NCI-H446 treated with DMSO at 0.1 percent for 48 hours (cell line): ENCODE measurements at places on chromosomes 3 and 15.

DNA sequence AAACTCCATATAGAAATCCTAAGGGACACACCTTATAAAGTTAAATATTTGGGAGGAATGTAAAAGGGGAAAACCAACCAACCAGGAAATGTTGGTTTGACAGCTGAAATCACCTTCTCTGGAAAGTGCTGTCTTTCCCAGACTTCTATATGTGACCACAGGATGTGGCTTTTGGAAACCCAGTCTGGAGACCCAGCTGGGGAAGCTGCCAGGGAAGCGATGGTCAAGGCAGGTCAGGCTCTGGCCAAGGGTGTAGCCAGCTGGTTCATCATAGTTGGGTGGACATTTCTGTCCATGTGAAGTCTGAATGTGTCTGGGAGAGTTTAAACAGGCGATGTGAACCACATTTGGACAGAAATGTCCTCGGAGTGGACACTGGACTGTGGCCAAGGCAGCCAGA, 73.9 kb downstream of the ARNT2 start:
- DNase-seq: no peak

GRCh38 chr3:155321418-155321817, 27.9 kb upstream of the STRIT1 start:
- no peak for DNase-seq

DNA sequence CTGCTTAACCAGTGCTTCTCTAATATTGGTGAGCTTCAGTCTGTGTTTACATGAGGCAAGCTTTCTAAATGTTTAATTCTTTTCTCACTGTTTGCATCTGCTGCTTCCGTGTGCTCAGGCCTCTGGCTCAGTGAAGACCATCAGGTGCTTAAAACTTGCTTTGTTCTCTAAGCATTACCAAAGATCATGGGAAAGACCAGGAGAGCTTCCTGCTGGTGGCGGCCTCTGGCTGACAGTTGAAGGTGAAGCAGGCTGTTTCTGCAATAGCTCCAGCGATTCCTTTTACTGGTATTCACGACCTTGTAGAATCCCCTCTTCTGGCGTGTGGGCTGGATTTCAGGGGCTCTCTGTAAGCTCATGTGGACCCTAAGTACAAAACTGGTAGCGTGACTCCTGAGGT, 45.1 kb downstream of the EDEM1 start:
- DNase-seq: no peak

DNA sequence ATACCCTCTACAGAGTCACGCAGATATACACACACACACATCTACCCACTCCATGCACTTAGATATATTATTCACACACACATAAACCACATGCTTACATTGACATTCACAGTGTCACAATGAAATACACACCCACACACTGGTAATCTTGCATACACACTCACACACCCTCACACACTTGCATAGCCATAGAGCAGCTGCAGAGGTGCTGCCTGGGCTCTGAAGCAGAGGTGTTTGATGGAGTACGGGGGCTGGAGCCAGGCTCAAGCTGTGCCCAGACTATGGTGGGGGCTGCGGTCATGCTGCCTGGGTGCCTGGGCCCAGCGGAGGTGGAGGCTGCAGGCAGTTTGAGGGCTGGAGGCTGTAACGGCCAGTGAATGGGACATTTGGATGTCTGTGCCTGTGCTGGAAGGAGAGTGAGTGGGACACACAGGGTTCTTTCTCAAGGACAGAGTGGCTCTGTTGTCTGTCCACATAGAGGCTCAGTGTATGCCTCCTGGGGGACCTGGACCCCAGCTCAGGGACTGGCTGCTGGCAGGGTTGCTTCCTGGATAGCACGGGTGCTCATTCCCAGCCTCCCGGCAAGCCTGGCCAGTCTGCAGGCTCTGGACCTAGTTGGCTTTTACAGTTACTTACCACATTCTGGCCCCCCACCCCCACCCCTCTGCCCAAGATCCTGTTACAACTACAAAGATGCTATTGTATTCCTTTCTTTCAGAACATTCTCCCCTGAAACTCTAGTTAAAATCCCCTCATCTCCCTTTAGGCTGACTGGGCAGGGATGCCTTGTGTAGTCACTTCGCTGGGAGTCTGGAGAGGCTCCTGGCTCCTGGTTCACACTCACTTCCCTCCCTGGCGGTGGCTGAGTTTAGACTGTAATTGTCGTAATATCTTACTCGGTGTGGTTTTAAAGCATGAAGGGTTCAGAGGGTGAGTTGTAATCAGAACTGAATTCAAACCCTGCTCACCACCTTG, 12.5 kb downstream of the GASK1A start:
- DNase-seq: no peak

DNA sequence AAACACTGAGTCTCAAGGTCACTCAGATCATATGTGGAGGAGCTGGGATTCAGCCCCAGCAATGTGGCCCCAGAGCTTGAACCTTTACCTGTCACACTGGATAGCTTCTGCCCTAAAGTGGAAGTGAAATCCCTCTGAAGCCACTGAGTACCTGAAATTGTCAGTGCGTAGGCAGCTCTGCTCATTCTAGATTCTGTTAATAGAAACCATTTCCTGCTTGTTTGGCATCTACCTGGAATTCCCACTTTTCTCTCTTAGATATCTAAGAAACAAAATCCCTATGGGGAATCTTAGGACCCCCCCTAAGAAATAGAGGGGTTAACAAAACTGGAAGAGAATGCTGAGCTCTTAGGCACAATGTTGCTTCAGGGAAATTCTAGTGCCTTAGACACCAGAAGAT, 29.8 kb downstream of the FBXL22 start:
- no peak for DNase-seq

DNA sequence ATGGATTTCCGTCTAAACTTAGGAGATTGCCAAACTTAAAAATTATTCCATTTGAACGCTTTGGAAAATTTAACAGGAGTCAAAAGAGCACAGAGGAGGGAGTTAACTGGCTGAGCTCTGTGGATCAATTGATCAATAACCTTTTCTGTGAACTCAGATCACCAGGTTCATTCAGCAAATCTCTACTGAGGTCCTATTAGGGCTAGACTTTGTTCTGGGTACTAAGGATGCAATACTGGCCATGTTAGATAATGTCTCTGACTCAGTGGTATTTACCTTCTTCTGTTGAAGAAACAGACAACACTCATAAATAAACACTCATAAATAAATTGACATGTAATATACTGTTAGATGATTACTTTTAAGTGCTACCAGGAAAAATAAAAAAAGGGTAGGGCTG, 323.4 kb upstream of the SUCLG2 start:
- no peak for DNase-seq

DNA sequence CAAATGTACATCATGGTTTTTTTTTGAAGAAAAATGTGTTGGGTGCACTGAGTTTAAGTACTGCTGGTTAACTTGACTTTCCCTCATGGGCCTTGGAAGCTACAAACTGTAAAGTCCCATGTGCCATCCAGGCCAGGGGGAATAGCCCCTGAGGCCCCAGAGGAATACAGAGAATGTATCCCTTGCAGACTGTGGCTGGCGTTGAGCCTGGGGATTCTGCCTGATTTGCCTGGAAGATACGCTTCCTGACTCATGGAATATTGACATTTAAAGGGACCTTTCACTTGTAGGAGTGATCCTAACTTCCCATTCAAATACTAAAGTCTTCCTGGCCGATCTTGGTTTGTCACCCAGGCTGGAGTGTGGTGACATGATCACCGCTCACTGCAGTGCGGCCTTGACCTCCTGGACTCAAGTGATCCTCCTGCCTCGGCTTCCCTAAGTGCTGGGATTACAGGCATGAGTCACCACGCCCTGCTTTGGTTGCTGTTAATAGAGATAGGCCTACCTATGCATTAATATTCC, 42.0 kb downstream of the ADAMTSL3 start:
- DNase-seq: no peak

GRCh38 chr3:89000886-89001285, 106.5 kb upstream of the EPHA3 start:
- peak; percentile 72 for DNase-seq

GRCh38 chr3:14819671-14820070, 909 bp downstream of the FGD5 start:
- no peak for DNase-seq

- DNase-seq: no peak
Observed at GRCh38 chr3:170840291-170840859, 29.6 kb downstream of the RPL22L1 start.

DNA sequence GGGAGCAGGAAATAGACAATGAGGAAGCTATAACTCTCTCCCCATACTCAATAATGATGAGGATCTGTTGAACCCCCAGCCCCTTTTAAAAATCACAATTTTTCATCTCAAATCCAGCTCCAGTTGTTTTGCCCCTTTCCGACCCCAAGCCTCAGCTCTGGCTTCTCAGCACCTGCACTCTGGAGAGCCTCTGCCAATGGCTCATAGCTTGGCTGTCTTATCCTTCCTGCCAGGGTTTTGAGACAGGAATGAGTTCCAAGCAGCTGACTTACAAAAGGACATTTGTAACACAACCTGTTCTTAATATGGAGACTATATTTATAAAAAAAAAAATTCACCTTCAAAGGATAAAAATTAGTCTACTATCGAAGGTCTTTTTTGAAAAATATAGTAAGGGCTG, 105.9 kb upstream of the NEDD4 start:
- no peak for DNase-seq

GRCh38 chr15:77527164-77527778, 105.4 kb downstream of the LINGO1 start:
- no peak for DNase-seq

GRCh38 chr15:52681441-52681840, 2.3 kb upstream of the ATOSA start:
- no peak for DNase-seq

- DNase-seq: no peak
Observed at GRCh38 chr3:123414973-123415775, 33.7 kb downstream of the ADCY5 start.

DNA sequence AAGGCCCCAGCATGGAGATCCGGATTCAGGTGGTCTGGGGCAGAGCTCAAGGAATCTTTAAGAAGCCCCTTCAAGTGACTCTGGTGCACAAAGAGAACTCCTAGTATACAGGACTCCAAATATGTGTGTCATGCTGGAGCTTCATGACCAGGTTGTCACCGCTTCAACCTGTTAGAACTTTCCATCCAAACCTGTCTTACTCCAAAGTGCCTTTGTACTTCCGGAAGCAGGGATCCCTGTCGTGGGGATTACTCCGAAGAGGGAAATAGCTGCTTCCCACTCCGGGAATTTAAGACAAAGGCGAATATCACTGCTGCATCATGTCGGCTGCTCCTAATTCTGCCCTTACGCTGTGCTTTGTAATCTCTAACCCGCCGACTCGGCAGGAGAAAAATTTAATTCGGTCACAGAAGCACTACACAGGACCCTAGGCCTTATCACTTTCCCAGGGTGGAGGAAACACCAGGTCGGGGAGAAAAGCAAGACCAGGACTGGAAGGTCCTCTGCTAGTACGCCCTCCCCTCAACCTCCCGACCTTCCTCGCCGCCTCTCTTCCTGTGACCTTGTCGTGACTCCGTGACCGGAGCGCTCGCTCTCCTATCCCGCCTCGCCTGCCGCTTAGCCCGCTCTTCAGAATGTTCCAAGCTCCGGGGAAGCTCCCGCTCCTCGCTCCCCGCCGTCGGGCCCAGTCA, 730 bp downstream of the HIGD1A start:
- DNase-seq: no peak

DNA sequence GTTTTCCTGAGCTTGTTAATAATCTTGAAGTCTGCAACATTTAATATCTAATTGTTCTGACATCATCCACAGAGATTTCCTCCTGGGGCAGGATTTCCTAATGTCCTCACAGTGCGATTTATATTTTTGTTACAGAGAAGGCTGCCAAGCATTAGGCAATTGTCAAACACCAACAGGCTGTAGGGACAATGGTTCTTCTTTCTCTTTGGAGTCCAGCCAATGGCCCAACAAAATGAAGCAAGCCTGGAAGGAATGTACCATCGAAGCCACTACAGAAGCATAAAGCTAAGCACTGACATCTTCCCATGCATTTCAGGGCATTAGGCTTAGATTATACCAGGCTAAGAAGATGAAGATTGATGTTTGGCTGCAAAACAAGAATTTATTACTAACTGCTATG, 173.0 kb upstream of the FRMD4B start:
- DNase-seq: no peak

DNA sequence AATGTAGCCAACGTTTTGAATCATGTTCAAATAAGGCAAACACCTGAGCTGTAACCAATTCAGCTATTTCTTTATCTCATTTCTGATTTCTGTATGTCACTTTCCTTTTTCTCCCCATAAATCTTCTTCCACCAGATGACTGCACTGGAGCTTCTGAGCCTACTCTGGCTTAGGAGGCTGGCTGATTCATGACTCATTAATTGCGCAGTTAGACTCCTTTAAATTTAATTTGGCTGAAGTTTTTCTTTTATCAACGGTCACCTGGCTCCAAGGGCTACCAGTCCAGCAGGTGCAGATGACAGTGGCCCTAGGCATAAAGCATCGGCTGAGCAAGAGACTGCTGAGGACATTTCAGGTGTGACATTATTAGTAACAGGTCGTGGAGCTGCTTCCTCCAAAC, 39.6 kb upstream of the ITGA11 start:
- DNase-seq: no peak

- no peak for DNase-seq
Observed at GRCh38 chr3:117722856-117723255, 1013.3 kb downstream of the TUSC7 start.

GRCh38 chr3:36945333-36945980, 603 bp upstream of the TRANK1 start:
- no peak for DNase-seq

DNA sequence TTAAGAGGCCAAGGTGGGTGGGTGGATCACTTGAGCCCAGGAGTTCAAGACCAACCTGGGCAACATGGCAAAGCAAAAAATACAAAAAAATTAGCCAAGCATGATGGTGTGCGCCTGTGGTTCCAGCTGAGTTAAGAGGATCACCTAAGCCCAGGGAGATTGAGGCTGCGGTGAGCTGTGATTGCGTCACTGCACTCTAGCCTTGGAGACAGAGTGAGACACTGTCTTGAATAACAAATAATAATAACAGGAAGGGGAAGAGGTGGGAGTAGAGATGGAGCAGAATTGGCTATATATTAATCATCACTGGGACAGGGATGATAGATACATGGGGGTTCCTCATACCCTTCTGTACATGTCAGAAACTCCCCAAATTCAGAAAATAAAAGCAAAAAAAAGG, 23.8 kb upstream of the NMB start:
- no peak for DNase-seq

- DNase-seq: no peak
Observed at GRCh38 chr3:11195721-11196332, 41.5 kb downstream of the HRH1 start.

DNA sequence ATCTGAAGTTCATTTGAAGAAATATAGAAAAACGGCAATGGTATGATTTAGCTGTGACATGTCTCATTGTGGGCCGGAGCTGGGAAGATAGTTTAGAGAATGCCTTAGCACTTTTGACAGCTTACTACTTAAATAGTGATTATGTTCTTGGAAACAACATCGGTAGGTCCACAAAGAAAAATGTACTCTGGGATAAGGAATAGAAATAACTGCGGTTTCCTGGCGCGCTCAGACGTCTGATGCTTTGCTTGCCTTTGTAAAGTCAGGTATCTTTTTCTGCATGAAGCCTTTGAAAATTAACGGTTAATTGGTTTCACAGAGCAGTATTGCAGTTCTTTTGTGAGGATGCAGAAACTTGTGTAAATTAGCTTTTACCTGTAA, 1.4 kb downstream of the USP3 start:
- no peak for DNase-seq
